ENCODE measurements at places on chromosomes 2 and 18. TPM values are rescaled to one million over a fixed set of nuclear protein-coding genes. Genes with fewer than 3 reads are reported as not detected.

DNA sequence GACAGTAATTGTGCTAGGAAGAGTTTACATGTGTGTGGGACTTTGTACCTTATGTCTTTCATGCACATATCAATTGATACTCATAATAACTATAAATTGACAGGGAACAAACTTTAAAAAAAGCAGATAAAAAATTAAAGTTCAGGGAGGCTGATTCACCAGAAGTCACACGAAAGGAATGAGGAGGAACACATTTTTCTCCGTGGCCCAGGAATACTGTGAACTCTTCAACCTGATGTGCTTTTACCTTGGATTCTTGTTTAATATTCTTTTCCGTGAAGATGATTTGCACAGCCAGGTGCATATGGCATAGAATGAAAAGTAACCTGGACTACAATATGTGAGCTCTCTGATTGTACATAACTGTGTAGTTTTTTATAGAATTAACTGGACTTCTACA is 326.3 kb downstream of the CDH7 start:
- no peaks in the 10 kb centered on the region for H3K36me3 ChIP-seq
- no peak overlapping the region for H3K4me3 ChIP-seq
- H3K4me1 ChIP-seq = peaks cover 5% of the 10 kb centered on the region
- DNase-seq = no peak
- no peak overlapping the region for H3K27ac ChIP-seq
- H3K27me3 ChIP-seq = no peaks in the 10 kb centered on the region

DNA sequence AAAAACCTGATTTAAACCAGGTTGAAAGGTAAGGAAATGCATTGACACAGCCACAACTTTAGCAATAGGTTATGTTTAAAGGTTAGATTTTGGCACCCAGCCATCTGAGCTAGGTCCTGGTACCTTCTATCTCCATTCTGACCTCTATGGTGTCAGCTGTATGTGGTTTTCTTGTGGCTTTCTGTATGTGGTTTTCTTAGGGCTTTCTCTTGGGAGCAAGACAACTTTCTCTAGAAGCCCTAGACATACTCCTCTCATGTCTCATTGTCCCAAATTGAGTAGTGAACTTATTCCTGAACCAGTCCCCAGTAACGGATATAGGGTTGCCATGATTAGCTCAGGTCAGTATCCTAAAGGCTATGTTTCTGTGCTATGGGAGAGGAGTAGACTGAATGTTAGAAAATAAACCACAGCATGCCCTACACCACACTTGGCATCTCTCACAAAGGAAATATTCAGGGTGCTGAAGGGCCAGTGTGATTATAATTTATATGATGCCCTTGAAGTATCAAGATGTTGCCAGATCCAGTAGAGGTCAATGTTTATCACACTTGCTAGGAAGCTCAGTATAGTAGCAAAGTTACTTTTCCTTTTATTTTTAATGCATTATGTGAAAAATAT is 176.1 kb downstream of the CAPN13 start:
- no peak for DNase-seq
- peaks cover 11% of the 10 kb centered on the region for H3K4me1 ChIP-seq
- no peaks in the 10 kb centered on the region for H3K36me3 ChIP-seq
- no peaks in the 10 kb centered on the region for H3K27me3 ChIP-seq
- H3K27ac ChIP-seq = no peak overlapping the region
- no peak overlapping the region for H3K4me3 ChIP-seq

- H3K27ac ChIP-seq = no peak overlapping the region
- DNase-seq = no peak
- H3K4me3 ChIP-seq = no peak overlapping the region
- H3K36me3 ChIP-seq = no peaks in the 10 kb centered on the region
Observed at GRCh38 chr18:2827061-2827460, 19.7 kb upstream of the EMILIN2 start.

DNA sequence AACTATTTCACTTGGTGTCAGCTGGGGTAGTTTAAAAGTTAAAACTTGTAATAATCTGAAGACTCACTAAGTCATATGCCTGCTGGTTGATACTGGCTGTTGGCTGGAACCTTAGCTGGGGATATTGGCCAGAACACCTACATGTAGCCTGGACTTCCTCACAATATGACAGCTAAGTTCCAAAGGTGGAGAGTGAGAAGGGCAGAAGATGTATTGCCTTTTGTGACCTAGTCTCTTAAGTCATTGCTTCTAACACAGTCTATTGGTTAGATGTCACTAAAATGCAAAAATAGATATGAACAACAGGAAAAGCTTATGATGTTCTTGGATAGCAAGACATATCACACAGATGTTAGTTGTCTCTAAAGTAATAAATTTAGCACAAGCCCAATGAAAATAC is 113.2 kb upstream of the CHAC2 start:
- DNase-seq = no peak
- H3K27ac ChIP-seq = no peak overlapping the region
- no peaks in the 10 kb centered on the region for H3K27me3 ChIP-seq
- H3K36me3 ChIP-seq = no peaks in the 10 kb centered on the region
- H3K4me1 ChIP-seq = no peaks in the 10 kb centered on the region
- H3K4me3 ChIP-seq = no peak overlapping the region

GRCh38 chr2:121486191-121486790 is 44.4 kb upstream of the RNU4ATAC start:
- no peak overlapping the region for H3K4me3 ChIP-seq
- DNase-seq = no peak
- H3K36me3 ChIP-seq = peaks cover 8% of the 10 kb centered on the region

DNA sequence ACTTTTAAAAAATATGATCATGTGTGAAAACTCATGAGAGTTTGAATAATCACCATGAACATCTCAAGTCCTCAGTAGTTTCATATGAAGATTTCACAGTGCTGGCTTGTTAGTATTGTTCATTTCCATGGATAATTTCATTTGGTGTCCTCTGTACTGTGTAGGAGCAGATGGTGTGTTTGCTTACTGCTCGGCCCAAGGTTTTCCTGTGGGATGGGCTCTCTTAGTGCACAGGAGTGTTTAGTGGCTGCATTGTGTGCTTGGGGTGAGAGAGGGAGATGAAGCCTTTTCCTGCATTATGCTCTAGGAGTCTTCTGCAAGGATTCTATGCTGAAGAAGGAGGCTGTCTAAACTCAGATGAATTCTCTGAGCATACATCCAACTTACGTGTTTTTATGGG is 270.6 kb downstream of the SOCS6 start:
- H3K36me3 ChIP-seq = no peaks in the 10 kb centered on the region
- DNase-seq = no peak
- H3K4me3 ChIP-seq = no peak overlapping the region
- H3K27me3 ChIP-seq = no peaks in the 10 kb centered on the region

Gene CD302
- polyA plus RNA-seq = 5.2 TPM

Data from heart left ventricle (tissue), 16 donors.